SW 1271 (cell line): ENCODE measurements at places on chromosomes 6 and 20.

GRCh38 chr6:111011360-111012142, 29.7 kb downstream of the RPF2 start:
- DNase-seq: no peak

DNA sequence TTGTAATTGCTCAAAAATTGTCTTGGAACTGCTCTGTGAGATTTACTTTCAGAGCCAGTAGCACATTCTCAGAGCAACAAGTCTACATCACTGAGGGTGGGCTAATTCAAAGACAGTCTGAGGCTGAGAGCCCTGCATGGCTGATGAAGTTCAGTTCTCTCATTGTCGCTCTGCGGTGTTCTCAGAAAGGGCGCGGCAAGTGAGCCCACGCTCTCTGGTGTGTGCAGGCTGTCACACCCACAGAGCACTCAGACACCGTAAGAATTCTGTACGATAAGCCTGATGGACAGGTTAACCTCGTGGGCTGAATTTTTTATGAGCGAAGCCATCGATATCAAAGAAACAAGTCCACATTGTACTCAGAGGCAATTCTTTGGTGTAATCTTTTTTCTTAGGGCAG, 557.8 kb downstream of the HACE1 start:
- no peak for DNase-seq

GRCh38 chr6:155227046-155227445, 36.8 kb upstream of the CLDN20 start:
- DNase-seq: no peak

GRCh38 chr6:53279293-53279692, 69.5 kb downstream of the ELOVL5 start:
- DNase-seq: no peak

GRCh38 chr6:36128073-36128472, 2.2 kb upstream of the MAPK13 start:
- DNase-seq: no peak

DNA sequence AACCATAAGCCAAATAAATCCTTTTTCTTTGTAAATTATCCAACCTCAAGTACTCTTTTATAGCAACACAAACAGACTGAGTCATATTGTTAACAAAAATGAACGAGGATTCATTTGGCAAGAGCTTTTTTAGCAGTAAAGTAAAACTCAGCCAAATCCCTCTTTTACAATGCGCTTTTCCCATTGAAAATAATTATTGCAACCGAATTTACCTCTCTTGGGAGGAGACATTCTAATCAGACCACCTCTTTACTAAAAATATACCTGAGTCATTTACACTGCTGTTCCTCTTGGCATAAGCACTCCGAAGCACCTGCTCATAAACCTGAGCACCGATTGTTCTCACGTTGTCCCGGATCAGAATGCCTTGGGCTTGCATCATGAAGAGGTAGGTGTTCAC, 57.4 kb downstream of the B4GALT5 start:
- DNase-seq: no peak

DNA sequence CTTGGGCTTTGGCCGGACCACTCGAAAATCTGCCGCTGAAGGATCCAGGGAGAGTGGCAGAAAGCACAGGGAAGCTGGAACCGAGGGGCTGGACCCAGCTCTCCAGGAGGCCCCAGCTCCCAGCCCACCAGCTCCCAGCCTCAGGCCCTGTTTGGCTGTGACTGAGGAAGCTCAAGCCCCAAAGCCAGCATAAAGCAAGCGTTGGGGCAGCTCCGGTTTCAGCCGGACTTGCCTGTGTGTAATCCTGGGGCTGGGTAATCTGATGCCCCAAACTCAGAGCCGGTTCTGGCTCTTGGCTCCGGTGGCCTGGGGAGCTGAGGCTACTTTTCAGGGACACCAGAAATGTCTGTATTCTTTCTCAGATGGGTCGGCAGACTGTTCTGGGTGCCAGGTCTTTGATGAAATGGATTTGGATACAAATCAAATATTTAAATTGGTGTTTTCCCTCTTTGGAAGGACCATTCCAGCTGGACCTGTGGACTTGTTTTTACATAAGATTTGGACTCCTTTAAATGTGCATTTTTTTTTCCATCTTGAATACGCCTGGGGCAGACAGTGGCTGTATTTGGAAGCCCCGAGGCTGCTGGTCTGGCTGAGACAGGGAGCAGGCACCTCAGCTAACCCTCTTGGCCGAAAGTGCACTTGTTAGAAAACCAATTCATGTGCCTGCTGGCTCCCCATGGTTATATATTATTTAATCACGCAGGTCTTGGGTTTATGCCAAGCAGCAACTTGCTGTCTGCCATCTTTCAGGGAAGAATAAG, 29.7 kb downstream of the RPP40 start:
- no peak for DNase-seq

- DNase-seq: no peak
Measured at GRCh38 chr20:21046413-21047070, 59.6 kb downstream of the LINC00237 start.

DNA sequence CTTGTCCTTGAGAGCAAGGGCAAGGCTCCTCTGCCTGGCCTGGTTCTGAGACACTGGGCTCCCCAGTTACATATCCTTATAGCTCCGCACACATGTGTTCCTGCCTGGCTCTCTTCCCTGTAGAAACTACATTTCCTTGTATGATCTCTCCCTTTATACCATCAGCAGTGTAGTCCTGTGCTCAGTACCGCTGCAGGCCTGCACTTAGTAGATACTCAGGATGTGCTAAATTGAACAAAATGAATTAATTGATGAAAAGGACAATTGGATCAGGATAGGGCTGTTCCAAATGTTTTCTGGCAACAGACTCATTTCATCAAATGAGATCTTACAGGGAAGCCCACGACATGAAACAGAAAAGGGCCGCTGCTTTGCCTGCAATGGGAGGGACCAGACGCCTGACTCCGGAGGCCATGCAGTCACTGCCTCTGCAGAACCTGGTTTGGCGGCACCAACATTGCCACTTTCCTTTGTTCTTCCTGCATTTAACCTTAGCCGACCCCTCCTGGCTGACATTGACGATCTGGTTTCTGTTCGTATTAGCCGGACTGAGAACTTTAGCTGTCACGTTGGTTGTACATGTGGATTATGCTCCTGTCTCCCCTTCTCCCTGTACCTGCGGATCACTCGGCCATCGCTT, 53.3 kb downstream of the CHMP4B start:
- DNase-seq: no peak

DNA sequence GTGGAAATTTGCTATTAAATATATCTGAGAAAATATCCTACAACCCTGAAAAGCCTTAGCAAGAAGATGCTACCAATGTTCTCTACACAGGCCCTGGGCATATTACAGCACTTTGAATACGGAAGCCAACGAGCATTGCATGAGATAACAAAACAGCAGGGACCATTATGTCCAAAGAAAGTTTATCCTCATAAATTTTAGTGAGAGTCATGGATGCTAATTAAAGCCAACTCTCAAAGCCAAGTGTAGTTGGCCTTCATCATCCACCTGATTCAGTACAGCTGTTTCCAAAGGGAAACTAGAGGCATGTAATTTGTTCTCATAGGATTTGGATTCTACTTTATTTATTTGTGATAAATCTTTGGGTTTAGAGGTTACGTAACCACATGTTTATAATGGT, 564.8 kb downstream of the RFPL4B start:
- no peak for DNase-seq

GRCh38 chr6:168138436-168138835, 59.4 kb upstream of the FRMD1 start:
- DNase-seq: no peak

GRCh38 chr6:133202610-133203343, 38.4 kb upstream of the EYA4 start:
- no peak for DNase-seq

GRCh38 chr6:2749969-2750600, 637 bp downstream of the MYLK4 start:
- no peak for DNase-seq
